MCF 10A (cell line): ENCODE measurements at places on chromosomes 2 and 18. TPM values are rescaled to one million over a fixed set of nuclear protein-coding genes. Genes with fewer than 3 reads are reported as not detected.

EFR3B gene
- total RNA-seq = 0.09 and 0.10 TPM in 2 replicates

RSAD2 gene
- 0.09 TPM in 1 of 2 replicates, not detected in the other for total RNA-seq

ABCG8 gene
- total RNA-seq = not detected in 2 replicates

DPP10 gene
- not detected in 2 replicates for total RNA-seq
